GM12892 (cell line): ENCODE measurements at places on chromosomes 5 and 9.

DNA sequence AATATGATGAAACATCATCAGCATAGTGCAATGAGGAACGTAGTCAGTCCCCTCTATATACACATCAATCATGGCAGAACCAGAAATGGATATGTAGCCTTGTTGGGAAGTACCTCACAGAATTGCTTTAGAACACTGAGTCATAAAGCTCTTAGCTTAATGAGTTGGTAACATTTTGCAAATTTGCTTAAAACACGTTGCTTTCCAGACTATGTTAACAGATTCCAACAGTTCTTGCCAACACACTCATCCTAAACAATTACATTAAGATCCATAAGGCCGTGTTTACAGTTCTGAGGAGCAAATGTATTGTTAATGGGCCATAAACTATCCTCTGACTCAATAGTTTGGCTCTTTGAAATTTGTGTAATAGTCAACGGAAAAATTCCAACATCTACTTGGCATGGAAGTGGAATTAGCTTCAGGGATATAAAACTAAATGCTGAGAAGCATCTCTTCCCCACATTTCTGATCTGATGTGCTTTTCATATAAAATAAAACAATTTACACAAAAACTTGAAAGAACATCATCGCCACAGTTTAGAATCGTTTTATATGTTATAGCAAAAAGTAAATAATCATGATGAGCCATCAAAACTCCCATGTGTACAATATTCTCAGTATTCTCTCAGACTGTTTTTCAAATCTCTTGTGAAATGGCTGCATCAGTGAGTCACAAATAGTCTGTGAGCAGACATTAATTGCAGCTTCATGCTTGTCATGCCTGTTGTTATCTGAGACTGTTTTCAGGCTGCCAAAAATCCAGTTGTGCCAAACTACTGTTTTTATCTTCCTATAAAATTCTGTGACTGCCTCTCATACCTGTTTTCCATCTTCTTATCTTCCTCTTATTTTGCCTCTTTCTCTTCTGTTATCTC, 291.9 kb downstream of the COX7C start:
- DNase-seq = no peak

DNA sequence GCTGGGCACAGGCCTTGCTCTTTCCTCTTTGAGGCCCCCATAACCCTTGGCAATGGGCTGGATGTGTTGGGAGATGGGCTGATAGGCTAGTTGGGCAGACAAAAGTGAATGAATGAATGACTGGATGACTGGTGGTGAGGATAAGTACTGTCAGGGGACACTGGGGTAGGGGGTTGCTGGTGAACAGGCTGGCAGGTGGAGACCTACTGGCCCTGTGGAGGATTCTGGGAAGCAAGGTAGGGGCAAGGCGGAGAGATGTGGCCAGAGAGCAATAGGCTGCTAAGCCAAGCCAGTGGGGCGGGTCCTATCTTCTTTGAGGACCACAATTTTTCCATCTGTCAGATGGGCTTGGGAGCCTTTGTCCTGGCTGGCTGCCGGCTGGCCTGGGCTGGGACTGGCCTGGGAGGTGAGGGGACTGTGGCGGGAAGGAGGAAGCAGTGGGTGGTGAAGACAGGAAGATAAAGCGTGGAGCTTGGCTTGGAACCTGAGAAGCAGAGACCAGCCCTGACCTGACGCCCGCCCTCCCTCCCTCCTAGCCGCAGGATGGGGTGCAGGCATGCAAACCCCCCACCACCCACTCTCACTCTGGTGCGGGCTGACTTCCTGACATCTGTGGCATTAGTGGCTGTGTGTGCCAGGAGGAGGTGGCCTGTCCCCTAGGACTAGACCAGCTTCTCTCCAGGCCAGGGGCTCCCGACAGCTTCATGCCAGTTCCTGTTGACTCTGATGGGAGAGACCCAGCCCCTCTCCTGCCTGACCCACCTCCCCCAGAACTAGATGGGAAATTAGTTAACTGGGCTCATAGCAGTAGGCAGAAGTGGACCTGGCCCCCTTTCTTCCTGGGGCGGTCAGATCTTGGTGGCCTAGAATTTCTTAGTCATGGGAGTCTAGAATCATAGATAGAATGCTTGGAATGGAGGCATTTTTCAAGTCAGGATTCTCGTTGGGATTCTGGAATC, 9.5 kb downstream of the CXXC5 start:
- DNase-seq = no peak

- DNase-seq = no peak
Measured at GRCh38 chr5:89105836-89106235, 222.9 kb upstream of the MEF2C start.

GRCh38 chr9:20804489-20805250, 120.6 kb downstream of the FOCAD start:
- no peak for DNase-seq

DNA sequence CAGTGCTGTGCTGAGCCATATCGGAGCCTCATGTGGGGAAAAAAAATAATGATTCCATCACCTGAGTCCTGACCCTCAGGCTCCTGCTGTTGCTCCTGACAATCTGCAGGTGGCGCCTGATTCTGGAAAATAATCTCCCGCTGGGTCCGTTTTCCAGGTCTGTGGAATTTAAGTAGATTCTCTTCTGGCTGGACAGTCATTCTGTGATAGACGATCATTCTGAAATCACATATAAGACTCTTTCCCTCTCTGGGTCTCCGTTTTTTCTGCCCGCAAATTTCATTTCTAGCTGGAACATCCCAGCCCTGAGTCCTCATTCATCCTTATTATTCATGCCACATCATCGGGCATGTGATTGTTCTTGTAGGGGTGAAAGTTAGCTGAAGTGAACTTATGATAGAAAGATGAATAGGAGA, 22.1 kb upstream of the STXBP1 start:
- DNase-seq = no peak
